ENCODE measurements at places on chromosomes 7 and 10.

- DNase-seq: no peak
These were observed 184.3 kb upstream of the MBL2 start for GRCh38 chr10:52956861-52957260.

GRCh38 chr10:92747066-92747465 lies 57.3 kb downstream of the HHEX start:
- no peak for DNase-seq

GRCh38 chr10:42475168-42476098 lies 162.9 kb downstream of the ZNF33B start:
- DNase-seq: no peak

DNA sequence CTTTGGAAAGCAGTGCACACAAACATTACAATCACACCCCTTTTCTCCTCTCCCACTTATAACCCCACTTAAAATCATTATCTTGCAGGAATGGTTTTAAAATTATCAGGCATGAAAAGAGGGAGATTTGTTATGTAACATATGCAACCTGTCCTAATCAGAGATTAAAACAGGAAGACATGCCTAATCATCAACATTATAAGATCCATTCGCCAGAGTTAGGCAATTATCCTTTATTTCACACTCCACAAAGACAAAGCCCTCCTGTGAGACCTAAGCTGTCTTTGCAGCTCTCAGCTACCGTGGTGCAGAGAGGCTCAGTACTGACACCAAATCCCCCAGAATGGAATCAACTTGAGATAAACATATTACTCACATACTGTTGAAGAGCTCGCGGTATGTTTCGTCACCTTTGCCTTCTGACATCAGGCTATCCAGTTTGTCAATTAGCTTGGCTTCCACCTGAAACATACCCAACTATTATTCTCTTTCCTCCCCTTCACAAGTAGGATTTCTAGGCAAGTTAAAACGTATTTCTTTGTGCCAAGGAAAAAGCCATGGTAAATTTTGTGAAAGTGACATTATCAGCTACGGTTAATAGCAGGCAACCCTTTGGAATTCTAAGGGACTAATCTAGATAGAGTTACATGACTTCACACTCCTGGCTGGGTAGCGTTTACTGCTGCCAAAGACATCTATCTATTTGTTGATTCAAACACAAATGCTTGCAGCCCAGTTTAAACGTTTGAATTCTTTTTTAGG lies 226.2 kb upstream of the IMMP2L start:
- no peak for DNase-seq

GRCh38 chr10:60894786-60895185 lies 49.2 kb downstream of the RHOBTB1 start:
- no peak for DNase-seq

All from erythroblast (primary cell).